NCI-H446 treated with DMSO at 0.1 percent for 48 hours (cell line): ENCODE measurements at places on chromosomes 5 and 9.

DNA sequence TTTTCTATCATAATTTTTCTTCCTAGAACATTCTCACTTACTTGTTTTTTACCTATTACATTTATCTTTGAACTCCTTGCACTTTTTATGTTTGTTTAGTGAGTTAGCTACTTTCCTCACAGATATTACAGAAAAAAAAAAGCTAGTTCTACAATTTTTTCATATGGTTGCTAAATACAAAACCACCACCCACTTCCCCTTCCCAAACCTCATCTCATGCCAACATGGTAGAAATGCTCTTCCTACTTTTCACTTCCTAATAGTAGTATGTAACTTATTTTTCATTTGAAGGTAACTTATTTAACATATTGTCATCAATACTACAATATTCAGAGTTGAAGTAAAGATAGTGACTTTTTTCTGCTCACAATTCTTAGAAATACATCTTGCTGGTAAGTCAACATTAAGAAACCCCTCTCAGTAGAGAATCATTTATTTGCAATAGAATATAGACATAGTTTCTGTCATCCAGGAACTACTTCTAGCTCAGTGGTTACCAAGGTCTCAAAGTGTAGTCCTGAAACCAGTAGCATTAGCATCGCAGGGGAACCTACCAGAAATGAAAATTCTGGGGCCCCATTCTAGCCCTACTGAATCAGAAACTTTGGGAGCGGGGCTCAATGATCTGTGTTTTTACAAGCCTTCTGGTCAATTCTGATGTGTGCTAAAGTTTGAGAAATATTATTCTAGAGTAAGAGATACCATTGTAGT, 1124.6 kb downstream of the DTWD2 start:
- DNase-seq = no peak

DNA sequence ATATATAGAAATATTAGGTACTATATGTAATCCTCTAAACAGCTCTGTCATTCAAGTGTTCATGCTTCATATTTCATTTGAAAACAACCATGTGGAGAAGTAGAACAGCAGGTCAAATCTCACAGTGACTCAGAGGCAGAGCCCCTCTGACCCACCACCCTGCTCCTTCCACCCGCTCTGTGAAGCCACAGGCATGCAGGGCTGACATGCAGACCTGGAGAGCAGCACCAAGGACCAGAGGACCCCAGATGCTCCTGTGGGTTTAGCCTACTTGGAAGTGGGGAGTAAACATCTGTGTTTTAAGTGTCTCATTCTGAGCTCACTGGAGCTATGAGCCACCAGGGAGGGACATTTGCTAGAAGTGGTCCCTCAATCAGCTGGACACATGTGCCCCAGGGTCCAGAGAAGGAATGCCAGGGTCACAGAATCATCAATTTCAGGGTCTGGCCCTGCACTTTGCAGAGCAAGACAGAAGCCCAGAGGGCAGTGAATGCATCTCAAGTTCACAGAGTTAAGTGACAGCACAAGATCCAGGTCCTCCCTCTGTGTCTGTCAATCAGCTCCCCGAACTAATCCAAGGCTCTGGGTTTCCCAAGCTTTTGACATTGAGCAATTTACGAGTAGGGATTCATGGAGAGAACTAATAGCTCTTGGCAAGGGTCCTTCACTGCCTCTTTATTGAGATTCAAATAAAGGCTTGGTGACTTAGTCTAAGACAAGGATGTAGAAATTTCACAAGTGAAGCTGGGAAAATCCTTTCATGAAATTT, 441.1 kb downstream of the SEMA5A start:
- no peak for DNase-seq

- DNase-seq = no peak
Measured at GRCh38 chr9:124293718-124294506, 36.2 kb downstream of the NEK6 start.

GRCh38 chr9:83220730-83221129, 157.8 kb upstream of the RASEF start:
- DNase-seq = no peak

GRCh38 chr9:68785965-68786364, 80.9 kb downstream of the PIP5K1B start:
- no peak for DNase-seq

DNA sequence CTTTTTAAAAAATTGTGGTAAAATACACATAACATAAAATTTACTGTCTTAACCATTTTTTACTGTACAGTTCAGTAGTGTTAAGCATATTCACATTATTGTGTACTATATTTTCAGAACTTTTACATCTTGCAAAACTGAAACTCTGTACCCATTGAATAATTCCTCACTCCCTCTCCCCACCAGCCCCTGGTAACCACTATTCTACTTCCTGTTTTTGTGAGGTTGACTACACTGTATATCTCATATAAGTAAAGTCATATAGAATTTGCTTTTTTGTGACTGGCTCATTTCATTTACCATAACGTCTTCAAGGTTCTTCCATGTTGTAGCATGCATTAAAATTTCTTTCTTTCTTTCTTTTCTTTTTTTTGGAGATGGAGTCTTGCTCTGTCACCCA, 87.0 kb downstream of the LNPEP start:
- DNase-seq = no peak

DNA sequence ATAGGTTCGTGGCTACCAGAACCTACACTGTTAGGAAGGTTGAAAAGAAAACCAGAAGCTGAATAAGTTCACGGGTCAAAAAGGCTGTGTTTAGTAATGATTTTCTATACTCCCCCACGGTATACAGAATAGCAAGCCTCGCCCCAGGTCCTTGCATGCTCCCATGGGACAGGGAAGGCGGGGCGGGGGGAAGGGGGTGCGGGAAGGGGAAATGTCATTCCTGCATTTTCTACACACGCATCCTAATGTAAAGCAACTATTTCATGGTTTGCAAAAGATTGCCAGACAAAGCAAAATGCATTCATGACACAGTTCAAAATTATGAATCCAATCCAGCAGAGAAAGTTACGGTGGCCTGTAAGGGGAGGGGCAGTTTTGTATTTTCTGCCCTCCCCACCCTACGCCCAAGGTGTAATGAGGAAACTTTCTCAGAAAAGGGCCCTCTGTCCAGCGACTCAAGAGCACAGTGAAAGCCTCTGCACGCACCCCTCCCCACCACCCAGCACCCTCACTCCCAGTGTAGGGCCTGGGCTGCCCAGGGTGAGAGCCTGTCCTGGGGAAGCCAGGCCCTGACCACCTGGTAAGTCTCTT, 105.2 kb downstream of the ROR2 start:
- DNase-seq = no peak

GRCh38 chr5:150022681-150023080, 22.1 kb downstream of the HMGXB3 start:
- no peak for DNase-seq

GRCh38 chr5:42061121-42061520, 136.0 kb downstream of the FBXO4 start:
- DNase-seq = no peak

DNA sequence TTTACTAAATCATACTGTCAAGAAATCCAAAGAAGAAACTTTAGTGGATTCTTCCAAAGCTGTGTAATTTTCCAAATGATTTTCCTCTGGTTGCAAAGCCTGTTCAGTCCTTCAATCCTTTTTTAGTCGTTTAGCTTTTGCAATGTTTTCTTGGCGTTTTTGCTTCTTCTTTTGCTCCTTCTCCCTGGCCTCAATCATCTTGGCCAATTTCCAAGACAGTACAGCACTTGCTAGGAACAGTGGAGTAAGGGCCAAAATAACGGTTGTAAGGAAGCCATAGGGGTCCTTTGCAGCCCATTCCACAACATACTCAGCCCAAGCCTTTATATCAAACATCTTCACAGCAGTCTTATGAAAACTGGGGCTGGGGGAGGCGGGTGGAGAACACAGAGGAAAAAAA, 2.4 kb downstream of the SMIM15 start:
- DNase-seq = no peak

GRCh38 chr9:10135553-10135952, 477.2 kb downstream of the PTPRD start:
- no peak for DNase-seq

GRCh38 chr5:73222173-73222572, 49.2 kb downstream of the TMEM174 start:
- no peak for DNase-seq

GRCh38 chr5:15885156-15885555, 294.4 kb downstream of the MARCHF11 start:
- no peak for DNase-seq

DNA sequence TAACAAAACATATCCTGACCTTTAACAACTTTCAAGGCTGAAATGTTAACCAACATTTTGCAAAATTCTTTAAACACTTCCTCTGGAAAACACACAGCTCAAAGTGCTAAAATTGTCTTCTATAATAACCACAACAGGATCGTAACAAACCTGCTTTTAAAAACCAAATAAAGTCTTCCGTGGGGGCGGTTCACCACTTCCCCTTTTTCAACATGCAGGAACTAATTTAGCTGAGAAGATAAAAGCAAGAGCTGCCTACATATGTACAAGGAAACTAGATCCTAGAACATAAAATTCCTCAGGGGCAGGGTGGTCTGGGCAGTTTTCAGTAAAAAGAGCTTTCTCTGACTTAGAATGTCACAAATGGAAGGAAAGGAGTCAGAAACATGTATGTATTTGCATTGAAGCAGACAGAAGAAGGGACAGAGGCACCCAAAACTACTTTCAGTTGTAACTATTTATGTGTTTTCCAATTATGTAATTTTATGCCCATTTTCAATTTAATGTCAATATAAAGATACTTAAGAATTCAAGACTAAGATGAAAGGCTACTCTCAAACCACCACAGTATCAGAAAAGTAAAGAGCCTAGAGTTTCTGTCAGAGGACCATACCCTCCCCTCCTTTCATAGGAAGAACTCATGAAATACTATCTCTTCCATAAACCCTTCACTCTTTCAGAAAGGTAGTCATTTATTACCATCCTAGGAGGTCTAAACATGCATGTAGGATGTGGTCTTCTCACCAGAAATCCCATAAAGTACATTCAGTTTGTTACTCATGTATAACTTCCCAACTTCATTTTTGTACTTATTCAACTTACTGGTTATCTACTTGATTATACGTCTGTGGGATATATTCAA, 185.9 kb upstream of the RASA1 start:
- no peak for DNase-seq

DNA sequence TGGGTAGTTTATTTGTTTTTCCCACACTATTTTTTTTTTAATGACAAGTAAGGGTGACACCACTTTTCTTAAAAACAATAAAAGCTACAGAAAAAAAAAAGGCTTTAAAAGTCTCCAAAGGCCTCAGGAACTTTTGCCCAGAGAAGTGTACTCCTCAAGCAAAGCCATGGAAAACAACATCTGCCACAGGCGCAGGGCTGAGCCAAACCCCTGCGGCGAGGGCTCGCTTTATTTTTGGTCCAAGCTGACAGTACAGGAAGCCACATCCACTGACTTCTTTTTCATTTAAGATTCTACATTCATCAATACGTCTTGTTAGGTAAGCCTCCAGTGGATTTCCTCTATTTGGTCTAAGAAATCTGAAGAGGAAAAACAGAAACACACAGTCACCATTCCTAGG, 51.9 kb upstream of the IFNK start:
- peak; percentile 54 for DNase-seq
